Kidney capillary endothelial cell (primary cell): ENCODE measurements at places on chromosomes 5 and 9.

DNA sequence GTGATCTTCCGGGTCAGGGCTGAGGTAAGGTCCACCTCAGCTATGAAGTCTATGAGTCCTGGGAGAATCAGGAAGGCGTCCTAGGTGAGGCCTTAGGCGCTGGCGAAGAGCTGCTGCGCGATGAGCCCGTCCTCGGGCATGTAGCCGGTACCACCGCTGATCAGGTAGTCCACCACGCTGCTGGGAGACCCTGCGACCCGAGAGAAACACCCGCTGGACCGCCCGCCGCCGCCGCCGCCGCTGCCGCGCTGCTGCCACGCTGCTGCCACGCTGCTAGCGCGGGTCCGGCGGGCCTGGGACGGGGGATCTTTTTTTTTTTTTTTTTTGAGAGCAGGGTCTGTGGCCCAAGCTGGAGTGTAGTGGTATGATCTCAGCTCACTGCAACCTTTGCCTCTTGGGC, 8.0 kb upstream of the DCAF12 start:
- no peak for DNase-seq

DNA sequence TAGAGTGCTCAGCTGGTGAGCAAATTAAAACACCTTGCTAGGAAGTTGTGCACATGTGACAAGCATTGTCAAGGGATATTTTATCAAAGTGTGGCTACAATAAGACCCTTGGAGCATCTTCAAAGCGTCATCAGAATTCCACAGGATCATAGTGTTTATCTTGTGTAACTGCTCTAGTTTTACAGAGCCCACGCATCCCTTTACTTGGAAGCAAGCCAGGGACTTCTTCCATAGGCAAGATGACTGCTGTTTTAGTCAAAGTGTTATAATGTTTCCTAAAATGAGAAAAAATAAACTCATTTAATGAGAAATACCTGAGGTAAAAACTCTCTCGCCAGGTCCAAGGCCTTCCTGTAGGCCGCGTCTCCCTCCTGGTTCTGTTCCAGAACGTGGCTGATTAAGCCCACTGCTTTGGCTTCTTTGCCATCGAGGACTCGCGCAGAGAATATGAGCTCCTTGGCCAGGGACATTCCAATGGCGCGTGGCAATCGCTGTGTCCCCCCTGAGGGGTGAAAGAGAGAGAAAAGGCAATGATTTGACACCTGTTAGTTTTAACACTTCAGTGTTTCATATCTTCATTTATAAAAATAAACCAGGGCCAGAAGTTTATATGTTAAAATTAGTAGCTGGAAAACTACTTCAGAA, 141.1 kb downstream of the AUH start:
- DNase-seq = no peak

DNA sequence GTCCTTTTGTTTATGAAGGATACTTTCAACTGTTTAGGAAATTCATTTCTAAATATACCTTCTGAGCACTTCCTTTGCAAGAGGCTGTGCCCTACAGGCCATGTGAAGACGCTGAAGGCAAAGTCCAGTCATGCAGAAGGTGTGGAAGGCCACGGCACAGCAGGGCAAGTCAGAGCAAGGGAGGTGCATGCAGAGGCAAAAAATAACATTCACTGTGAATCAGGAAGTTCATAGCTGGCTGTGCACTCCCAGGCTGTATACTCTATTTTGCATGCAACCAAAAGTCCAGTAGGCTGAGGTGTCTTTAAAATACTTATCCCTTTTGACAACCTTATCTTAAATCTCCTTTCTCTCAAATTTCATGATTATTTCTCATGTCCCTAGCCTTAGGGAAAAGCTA, 50.3 kb downstream of the GNAQ start:
- DNase-seq = peak; percentile 66

GRCh38 chr9:112898872-112899311, 8.2 kb upstream of the SLC46A2 start:
- DNase-seq = no peak

DNA sequence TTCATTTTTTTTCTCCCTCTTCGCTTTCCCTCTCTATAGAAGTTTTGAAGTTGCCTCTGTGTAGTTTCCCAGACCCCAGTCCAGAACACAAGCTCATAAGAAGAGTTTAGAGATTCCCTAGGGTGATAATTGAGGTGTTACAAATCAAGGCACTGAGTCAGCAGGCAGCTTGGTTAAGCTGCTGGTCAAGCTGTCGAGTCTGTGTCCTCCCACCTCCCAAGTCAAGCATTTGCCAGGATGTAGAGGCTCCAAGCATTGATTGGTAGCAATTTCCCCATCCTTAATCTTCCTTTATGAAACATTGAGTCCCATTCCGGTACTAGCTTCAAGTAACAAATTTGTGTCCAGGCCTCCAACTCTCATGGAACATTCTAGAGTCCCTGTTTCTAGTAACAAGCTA, 47.5 kb upstream of the SLC1A1 start:
- DNase-seq = no peak

DNA sequence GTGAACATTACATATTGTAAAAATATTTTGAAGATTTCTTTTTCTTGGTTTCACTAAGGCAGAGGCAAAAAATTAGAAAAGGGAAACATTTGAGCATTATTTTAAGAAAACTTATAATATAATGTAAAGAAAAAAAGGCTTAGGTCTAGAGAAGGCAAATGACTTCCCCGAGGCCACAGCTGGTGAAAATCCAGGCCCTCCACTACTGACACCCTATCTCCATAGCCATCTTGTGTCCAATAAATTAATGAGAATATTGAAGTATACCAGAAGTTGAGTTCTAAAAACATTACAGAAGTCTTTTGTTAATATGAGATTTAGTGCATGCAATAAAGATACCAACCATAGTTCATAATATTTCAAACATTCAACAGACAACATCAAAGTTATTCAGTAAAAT, 459.9 kb upstream of the RORB start:
- no peak for DNase-seq

- DNase-seq = no peak
These were observed 142.6 kb upstream of the KLF4 start for GRCh38 chr9:107632216-107632615.

DNA sequence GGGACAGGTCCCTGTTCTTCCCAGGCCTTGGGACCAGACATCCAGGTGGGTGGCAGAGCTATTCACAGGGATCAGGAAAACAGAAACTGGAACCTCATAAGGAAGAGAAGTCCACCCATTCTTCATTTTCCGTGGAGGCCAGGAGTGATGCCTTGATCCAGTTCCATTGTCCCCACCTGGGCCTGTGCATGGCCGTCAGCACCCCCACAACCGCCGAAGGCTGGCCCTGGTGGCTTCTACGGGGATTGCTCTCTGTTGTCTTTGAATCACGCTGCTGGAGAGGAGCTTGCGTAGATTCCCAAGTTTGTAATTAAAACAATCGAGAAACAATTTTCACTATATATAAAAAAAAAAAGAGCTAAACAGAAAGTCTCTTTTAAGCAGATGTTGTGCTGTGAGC, 134.4 kb downstream of the MVB12B start:
- no peak for DNase-seq

GRCh38 chr9:77486463-77486862, 161.7 kb downstream of the GNA14 start:
- no peak for DNase-seq

- peak; percentile 34 for DNase-seq
These were observed 126.4 kb upstream of the SLC12A2 start for GRCh38 chr5:127957183-127957582.

- no peak for DNase-seq
These were observed 147.9 kb downstream of the DMRT2 start for GRCh38 chr9:1198085-1198484.

GRCh38 chr9:16611983-16612382, 258.5 kb downstream of the BNC2 start:
- DNase-seq = no peak

- DNase-seq = no peak
These were observed 9.3 kb upstream of the KIF4B start for GRCh38 chr5:155004138-155004744.

- DNase-seq = peak; percentile 60
These were observed 38.6 kb upstream of the NOTCH1 start for GRCh38 chr9:136584401-136584932.

DNA sequence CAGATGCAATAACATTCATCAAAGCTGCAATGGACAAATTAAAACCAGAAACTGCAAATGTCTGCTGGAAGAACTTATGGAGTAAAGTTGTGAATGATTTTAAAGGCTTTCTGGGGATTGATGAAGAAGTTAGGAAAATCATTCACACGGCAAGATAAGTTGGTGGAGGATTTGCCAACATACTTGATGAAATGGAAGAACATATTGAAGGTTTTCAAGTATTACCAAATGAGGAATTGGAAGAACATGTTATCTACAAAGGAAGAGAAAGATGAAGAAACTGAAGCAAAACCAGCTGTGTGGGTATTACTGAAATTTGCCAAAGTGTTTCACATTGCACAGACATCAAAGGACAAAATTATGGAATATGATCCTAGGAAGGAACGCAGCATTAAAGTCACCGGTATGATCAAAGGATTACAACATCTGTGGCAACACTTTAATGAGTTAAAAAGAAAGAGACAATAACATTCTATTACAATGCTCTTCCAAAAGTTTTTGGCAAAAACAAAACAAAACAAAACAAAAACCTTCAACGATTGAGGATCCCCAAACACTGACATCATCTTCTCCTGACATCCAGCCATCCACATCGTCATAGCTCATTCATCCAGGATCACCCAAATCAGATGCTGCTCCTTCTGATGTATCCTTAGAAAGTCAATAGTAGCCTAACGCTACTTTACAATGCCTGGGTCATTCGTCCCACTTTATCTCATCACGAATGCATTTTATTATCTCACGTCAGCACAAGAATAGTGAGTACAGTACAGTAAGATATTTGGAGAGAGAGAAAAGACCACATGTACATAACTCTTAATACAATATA, 61.3 kb upstream of the SMC5 start:
- no peak for DNase-seq

DNA sequence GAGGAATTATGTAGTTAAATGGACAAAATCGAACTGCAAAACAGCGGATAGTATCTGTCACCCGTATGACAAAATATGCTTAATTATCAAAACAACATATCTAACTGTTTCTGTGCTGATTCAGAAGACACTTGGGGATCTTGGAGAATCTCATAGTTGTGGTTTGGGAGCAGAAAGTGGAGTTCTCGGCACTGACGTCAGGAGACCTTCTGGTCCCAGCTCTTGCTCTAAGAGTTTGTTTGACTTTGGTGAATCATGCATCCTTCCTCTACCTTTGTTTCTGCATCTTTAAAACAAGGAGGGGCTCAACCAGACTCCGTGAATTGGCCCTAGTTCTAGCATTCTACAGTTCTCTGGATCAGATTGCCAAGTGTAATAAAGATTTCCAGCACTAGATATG, 37.0 kb upstream of the TAF1L start:
- DNase-seq = no peak

DNA sequence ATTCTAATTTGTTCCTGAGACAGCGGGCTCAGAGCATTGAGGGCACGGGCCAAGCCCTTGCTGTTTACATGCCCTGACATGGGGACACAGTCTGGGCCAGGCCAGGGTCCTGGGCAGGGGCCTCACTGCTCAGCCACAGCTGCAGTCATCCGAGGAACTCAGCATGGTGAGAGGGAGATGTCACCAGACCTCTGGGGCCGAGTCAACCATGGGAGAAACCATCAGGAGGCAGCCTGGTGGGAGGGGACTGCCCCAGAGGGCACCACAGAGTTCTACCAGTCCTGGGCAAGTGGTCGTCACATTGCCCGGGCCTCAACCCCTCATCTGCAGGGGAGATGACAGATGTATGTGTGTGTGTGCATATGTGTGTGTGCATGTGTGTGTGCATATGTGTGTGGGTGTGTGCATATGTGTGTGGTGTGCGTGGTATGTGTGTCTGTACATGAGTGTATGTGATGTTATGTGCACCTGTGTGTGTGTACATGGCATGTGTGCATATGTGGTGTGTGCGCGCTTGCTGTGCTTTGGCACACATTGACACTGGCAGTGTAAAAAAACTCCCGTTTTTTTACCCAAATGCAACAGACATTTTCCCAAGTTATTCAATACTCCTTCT, 42.4 kb upstream of the TMEM250 start:
- no peak for DNase-seq

DNA sequence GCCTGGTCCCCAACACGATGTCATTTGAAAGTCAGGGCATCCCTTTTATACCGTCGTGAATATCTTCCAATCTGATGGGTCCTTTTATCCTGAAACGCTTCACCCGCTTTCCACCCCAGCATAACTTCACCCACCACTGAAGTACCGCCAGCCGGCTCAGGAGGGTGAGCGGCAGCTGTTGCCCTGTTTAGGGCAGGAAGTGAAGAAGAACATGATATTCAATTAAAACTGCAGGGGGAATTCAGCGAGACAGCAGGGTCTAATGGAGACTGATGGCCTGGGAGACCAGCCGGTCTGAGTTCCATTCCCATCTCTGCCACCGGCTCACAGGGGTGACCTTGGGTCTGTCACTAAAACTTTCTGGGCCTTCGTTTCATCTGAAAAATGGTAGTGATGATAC, 68.2 kb upstream of the EGFLAM start:
- DNase-seq = no peak

GRCh38 chr5:22889720-22890119, 36.6 kb upstream of the CDH12 start:
- no peak for DNase-seq

GRCh38 chr9:85185486-85186217, 516.1 kb downstream of the NTRK2 start:
- DNase-seq = no peak

- peak; percentile 51 for DNase-seq
These were observed at the start of gene TJP2 for GRCh38 chr9:69173891-69174615. Gene TJP2, plus strand, starts transcription at chr9:69174277. Its CDS starts 96 bp downstream, at chr9:69174373.

GRCh38 chr5:157747173-157747740, 3.7 kb downstream of the LSM11 start:
- no peak for DNase-seq

- DNase-seq = no peak
These were observed 167.7 kb downstream of the CCDC192 start for GRCh38 chr5:127870914-127871313.

GRCh38 chr9:82532504-82533180, 530.3 kb downstream of the RASEF start:
- DNase-seq = peak; percentile 36

DNA sequence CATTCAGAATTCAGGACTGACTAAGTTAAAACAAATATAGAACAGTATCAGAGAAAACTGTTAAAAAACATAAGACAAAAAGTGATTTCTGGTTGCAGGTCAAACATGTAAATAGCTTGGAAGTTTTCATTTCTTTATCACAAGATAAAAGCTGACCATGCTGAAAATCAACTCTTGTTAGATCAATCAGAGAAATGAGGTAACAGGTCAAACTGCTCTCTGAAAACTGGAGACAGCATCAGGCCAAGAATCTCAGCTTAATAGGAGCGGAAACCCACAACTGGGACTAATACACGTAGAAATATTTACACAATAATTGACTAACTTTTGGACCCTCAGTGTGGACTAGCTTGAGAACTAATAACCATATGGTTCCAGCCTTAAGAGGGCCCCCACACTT, 1012.8 kb upstream of the EDIL3 start:
- no peak for DNase-seq
